LNCaP clone FGC (cell line): ENCODE measurements at places on chromosomes 7 and 10.

DNA sequence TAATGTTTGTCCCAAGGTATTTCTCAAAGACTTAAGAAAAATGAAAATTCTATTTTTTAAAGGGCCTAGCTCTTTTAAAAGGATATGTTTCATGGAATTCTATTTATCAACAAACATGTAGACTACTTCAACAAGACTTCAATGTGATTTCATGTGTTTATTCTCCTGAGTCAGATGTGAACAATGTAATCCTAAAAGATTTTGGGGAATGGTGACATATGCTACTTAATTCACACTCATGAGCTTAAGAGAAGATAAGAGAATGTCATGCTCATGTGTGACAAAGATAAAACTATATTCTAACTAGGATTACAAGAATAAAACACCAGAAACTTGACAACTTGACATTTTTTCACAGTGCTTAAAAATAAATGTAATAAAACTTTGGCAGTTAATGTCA, 127.5 kb downstream of the TES start:
- DNase-seq: no peak

DNA sequence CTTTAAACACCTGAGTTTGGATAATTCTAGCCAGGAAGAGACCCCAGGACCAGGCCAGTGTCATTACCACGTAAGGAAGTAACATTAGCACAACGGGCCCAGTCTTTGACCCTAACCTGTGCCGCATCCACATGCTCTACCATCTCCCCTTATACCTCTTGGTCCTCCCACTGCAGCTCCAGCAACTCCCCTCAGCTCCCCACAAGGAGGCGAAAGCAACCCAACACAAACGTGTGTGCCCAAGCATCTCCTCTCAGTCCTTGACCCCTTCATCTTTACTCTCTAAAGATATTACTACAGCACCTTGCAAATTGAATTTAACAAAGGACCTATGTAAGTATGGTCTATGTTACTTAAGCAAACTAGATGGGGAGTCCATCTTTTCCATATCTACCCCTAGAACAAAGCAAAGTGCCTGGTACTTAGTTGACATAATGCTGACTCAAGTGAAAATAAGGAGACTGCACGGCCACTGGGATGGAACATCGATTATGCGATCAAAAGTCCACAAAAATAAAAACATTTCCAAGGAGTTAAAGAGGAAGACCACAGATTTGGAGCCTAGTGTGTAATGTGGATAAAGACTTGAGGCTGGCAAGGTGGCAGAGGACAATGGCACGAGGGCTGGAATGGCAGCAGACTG, 147.7 kb downstream of the JAZF1 start:
- no peak for DNase-seq

- no peak for DNase-seq
Measured at GRCh38 chr10:93073539-93074146, at the start of gene CYP26A1. Gene CYP26A1, plus strand, starts transcription at chr10:93073893. Its CDS starts 42 bp downstream, at chr10:93073935.

- no peak for DNase-seq
Measured at GRCh38 chr7:155221547-155221946, 76.1 kb upstream of the INSIG1 start.

DNA sequence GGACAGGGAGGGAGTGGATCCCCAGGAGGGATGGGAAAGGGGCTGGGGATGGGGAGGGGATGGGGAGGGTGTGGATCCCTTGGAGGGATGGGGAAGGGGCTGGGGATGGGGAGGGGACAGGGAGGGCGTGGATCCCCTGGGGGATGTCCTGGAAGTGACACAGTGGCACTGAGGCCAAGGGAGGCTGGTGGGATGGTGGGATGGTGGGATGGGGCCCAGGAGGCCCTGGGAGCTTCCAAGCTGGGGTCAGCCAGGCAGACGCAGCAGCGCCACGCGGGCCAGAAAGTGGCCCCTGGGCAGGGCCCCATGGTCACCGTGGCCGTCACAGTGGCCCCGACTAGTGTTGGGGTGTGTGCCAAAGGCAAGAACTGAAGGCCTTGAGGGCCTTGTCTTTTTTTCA, 67.8 kb downstream of the INPP5A start:
- DNase-seq: no peak

DNA sequence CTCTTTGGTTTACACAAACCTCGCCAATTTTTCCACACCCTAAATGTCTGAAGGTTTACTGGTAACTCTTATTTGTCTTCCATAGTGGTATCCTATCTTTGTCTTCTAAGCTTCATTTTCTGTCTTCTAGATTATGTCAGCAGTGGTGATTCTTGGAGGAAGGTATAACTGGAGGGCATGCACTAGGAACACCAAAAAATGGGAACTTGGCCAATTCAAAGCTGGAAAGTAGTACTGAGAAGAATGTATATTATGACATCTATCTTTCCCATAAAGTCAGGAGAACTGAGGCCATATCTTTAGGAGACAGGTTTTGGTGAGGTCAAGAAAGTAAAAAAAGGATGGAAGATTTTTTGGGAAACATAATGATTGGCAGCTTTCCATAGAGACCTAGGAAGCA, 113.3 kb downstream of the CPEB3 start:
- DNase-seq: no peak

- no peak for DNase-seq
Measured at GRCh38 chr10:17147884-17148489, 18.4 kb upstream of the CUBN start.

DNA sequence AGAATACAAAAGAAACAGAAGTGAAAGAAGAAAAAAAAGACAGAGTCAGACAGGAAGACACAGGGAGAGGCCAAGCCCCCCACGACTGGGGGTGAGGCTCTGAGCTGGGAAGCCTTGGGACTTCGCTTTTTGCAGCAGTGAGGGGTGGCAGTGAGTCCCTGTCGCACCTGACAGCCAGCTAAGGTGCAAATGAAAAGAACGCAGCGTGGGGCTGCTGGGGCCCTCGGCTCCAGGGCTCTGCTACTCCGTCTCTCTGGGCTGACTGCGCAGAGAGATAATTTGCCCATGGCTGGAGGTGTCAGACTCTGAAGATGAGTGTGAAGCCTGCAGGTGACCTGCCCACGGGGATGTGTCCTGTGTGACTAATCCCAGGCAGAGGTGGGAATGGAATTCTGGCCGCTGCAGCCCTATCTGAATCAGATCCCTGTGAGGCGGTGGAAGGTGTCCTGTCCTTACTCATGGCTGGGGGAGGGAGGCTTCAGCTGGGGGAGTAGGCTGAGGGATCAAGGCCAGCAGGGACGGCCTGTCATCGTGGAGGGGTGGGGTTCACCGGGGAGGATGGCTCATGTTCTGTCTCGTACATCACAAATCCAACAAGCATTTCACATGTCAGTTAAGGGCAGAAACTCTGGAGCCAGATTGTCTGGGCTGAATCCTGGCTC, 96.4 kb downstream of the SLIT1 start:
- DNase-seq: no peak

- DNase-seq: no peak
Measured at GRCh38 chr10:108203905-108204527, 1039.5 kb upstream of the SORCS1 start.

GRCh38 chr10:17430647-17431355, 23.6 kb downstream of the ST8SIA6 start:
- DNase-seq: peak; percentile 48

DNA sequence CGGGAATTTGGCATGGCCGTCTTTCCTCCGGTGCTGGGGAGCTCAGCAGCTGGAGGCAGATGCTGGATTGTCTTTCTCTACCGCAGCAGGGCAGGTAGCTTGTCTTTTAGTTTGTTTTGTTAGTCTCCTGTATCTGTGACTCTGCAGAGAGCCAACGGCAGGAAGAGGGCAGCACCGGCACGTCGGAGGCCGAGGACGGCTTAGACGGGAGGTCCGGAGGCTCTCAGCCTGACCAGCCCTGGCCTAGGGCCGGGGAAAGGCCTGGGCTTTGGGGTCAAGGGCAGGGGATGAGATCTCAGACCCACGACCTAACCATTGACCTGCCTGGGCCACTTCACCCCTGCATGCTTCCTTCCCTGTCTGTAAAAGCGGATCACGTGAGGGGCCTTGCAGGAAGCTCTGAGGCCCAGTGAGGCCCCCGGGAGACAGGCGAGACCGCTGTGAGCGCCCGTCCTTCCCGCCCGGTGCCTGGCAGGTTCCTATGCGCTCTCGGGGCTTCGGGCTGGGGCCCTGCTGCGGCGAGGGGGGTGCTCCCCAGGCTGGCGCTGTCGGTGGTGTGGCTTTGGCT, 72.7 kb downstream of the LHPP start:
- no peak for DNase-seq

- DNase-seq: no peak
Measured at GRCh38 chr10:102453502-102453901, 2.2 kb upstream of the C10orf95 start.

DNA sequence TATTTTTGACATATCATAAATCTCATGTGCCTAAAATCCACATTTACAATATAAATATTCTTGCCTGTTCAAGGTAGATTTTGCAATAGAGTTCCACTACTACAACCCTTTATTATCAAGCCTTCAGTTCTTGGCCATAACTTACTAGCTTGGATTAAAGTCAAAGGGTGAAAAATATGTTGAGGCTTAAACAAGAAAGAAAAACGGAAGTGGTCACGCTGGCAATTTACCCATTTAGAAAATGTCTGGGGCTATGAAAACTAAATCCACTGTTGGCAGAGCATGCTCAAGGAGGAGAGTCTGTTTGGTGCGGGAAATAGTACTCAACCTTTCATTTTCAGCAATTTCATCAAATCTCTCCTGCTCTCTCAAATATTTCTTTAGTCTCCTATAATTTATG, 209.8 kb upstream of the RHOBTB1 start:
- DNase-seq: no peak

DNA sequence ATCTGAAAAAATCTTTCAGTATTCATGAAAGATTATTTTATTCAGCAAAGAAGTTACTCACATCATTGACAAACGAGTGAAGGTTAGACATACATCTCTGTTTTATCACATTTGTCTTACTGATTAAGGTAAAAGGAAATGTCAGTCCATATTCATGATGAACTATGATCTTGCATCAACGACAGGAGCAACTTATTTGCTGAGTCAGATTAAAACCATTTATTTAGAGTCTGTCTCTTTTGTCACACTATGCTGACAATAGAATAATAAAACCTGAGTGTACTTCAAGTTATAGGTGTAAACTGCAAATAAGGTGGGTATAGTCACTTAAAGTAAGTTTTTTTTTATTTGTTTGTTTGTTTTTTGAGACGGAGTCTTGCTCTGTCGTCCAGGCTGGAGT, 216.5 kb upstream of the SEMA3C start:
- DNase-seq: no peak

DNA sequence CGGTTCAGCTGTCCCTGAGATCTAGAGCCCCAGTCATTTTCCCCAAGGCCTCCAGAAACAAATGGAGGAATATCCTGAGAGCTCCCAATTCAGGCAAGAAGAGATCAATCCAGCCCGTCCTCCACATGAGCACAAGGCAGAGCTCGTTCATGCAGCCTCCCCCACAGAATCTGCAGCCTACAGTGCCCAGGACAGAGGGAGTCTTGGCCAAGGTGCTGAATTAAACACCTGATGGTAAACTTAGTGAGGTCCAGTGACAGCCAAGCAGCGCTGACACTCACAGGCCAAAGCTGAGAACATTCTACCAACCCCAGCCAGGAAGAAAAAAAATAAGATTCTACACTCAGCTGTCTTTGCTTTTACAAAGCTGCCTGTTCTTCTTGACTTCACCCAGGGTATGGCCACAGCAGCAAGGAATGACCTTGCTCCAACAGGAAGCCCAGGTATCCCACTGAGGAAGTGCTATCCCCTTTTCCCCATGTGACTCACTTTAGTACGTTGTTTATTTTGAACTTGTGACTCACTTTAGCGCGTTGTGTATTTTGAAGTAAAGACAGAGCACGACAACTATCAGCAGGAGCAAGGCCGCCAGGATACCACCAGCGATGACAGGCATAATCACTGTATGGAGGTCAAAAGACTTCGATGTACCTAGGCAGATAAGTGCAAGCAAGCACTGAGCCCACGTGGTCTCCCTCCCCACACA, 4.4 kb upstream of the CUZD1 start:
- no peak for DNase-seq

DNA sequence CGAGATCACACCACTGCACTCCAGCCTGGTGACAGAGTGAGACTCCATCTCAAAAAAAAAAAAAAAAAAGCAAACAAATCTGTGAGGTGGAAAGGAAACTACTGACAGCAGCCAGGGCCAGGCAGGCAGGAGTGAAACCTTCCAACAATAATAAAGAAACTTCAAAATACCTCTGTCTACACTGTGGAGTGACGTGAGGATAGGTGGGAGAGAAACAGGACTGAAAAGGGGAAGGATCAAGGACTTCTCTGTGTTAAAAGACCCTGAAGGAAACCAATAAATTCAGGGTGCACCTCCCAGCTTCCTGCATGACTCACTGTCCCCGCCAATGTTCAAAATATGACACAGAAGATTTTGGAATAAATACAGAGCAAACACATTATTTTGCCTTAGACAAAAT, 82.9 kb downstream of the KIAA1549 start:
- DNase-seq: no peak

DNA sequence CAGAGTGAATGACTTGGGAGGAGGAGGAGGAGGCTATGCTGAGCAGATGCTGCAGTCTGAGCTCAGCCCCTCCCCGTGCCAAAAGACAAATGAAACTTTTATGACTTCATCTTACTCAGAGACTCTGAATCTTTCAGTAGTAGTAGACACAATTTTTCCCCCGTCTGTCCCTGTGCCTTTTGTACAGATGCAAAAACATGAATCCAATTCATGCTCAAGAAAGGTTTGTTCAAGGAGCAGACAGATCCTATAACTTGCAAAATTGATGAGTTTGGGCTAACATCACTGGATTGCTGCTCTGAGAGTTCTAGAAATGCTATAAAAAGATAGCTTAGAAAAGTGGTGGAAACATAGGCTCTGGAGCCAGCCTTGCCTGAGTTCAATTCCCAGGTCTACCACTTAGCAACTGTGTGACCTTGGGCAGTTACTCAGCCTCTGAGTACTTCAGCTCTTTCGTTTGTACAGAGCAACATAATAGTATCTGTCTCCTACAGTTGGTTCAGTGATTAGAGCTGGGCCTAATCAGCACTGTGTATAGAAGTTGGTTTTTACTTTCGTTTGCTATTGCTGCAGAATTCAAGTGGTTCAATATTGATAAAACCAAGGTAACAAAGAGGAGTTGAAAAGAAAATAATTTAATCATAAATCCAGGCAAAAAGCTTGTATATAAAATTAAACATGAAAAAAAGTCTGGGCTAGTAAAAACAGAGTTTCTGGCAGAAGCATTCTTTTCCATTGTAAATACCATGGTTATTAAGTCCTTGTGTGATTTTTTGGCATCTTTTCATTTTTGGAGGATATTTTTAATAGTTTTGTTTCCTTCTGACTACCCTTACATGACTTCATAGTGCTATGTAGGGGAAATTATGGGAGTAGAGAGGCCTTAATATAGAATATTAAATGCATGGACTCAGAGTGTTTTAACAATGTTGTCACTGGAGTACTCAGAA, 174.2 kb upstream of the ZNF32 start:
- DNase-seq: no peak

- peak; percentile 45 for DNase-seq
Measured at GRCh38 chr10:85642421-85643170, 724.0 kb downstream of the GRID1 start.

- DNase-seq: no peak
Measured at GRCh38 chr10:10141782-10142382, 875.8 kb upstream of the CELF2 start.

GRCh38 chr10:101550965-101551364, 37.1 kb downstream of the POLL start:
- DNase-seq: no peak
